ENCODE measurements at places on chromosomes 6 and 20.

DNA sequence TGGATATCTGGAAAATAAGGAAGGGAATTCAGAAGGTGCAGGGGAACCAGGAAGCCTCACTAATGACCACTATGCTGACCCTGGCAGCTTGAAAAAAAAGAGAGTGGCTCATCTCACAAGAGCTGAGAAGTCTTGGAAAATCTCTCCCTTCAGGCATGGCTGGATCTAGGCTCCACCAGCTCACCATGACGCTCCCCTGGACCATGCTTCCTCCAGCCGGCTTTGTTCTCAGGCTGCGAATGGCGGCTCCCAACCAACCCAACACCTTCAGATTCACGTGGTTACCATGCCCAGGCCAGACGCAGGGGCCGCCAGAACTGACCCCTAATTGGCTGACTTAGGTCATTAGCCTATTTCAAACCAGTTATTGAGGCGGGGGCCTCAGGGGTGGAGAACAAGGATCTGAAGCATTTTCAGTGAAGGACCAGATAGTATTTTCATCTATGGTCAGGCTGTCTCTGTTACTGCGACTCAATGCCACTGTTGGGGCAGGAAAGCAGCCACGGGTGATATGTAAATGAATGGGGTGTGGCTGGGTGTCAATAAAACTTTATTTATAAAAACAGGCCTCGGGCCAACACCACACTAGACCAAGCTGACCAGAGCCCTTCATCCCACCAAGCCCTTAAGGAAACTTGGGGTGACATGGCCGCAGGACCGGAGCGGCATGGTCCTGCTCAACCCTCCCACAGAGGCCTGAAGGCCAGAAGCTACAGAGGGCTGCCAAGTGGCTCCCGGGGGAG is 159.7 kb downstream of the TAF4 start:
- no peak for DNase-seq

DNA sequence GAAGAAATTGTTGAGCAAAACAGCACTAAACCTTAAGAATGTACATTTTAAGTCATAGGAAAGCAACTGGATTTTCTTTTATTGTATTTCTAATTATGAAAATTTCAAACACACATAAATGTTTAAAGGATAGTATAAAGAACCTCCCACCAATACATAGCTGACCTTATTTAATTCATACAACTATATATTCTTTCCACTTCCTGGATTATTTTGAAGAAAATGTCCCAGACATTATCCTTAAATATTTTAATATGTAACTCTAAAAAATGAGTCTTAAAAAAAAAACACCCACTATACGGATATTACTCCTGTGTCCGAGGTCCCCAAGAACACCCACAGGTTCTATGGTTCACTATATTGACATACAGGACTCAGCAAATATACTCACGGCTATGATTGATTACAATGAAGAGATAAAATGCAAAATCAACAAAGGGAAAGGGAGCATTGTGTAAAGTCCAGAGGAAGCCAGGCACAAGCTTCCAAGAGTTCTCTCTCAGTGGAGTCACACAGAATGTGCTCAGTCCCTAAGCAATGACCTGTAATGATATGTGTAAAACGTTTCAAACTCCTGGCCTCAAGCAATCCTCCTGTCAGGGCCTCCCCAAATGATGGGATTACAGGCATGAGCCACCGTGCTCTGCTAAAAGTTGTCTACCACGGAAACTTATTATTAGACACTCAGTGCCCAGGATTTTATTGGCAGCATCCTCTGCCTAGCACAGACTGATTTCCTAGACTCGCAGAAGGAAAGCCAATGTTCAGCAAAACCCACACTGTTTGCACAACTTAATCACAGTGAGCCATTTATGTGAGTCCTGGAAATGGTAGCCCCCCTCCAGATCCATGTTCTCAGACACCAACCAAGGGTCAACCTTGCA is 23.2 kb downstream of the GLYATL3 start:
- DNase-seq: no peak

DNA sequence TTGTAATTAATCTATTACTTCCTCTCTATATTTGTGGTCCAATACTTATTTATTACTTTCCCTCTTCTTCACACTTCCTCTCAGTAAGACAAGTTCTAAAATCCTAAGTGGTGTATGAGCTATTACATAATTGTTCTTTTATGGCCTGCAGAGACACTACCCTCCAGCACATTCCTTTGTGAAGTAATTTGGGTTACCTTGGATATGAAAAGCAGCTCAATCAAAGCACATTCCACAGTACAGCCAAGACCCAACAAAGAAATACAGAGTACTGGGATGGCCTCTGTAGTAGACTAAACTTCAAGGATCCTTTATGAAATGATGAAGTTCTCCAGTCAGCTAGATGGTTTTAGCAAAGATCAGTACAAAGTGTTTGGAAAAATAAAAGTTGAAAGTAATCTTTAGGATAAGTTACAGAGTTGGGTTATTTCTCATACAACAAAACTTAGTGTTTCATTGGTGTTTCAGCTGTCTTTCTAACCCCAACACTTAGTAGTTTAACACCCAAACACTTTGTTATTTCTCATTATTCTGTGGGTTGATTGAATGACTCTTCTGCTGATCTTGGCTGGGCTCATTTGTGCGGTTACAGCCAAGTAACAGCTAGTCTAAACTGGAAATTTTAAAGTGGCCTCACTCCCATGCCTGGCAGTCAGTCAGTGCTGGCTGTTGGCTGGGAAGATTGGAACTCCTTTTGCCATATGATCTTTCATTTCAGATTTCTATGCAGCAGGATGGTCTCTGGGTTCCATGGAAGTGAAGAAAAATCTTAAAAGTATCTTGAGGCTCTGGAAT is 161.5 kb upstream of the POU3F2 start:
- DNase-seq: no peak

DNA sequence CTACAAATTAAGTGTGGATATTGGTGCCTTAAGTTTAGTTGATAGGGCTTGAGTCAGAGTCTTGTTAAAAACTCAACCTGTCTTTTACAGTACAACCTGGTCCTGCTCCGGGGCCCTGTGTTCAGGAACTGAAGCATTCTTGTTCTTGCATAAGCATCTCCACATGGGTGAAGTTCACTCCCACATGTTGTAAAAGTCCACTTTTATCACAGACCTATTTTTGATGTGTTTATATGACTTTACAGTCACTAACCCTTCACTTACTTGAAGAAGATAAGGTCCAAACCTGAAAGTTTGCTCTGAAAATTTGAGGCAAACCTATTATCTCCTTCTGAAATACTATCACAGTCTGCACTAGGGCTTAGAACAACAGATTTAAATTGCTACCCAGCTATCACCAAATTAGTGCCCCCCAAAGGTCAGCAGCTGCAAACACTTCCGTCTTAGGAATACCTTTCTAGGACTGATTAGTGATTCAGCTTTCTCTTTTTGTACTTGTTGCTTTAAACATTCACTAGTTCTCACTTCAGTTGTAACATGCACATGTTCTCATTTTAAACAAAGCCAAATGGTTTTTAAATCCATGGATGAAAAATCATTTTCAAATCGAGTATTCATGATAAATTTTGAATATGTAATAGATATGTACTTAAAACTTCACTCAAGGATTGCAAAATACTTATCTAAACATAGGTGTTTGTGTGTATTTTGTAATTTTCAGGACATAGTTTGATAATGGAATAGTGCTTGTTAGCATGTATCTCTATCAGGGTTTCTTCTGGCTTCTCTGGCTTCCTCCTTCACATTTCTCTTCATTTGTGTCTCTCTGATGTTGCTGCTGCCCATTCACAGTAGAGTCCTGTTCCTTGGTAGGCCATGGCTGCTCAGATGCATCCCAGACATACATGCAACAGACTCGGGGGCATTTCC is 469.8 kb upstream of the SOX4 start:
- DNase-seq: no peak

- no peak for DNase-seq
Measured at GRCh38 chr6:129959358-129959930, 58.9 kb upstream of the L3MBTL3 start.

- DNase-seq: peak; percentile 20
Measured at GRCh38 chr6:12001004-12001705, 11.0 kb upstream of the HIVEP1 start.

DNA sequence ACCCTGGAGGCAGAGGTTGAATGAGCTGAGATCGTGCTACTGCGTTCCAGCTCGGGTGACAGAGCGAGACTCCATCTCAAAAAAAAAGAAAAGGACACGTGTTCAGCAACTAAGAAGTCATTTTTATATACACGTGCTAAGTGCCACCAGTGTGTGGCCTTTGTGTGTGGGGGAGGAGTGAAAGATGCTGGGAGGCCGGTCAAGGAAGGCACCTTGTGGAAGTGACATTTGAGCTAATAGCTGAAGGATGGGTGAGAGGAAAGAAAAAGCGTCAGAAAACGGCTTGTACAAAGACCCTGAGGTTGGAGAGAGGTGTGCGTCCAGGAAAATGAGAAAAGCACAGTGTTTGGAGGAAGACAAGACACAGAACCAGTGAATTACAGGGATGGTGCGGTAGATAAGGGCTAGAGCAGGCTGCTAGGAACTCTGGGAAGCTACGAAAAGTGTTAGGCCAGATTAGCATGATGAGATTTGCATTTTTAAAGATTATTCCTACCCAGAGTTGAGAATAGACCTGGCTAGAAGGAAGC is 11.6 kb downstream of the RREB1 start:
- no peak for DNase-seq

- peak; percentile 88 for DNase-seq
Measured at GRCh38 chr20:44714701-44715498, at the start of gene CCN5. Gene CCN5, plus strand, starts transcription at chr20:44715369. Its CDS starts 22 bp downstream, at chr20:44715391.

DNA sequence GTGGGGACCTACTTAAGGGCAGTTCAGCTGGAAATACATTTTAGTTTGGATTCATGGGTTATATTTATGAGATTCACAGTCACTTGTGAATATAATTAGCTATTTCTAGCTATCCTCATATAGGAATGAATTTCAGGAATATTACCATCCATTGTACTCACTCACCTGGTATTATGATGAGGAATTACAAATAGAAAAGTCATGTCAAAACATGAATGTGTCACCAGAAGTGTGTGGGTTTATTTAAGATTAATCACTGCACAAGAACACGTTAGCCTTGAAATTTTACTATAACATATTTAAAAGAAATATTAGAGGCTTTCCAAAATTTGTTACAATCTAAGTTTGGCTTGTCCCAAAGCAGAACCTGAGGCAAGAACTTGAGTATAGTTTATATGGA is 510.5 kb downstream of the PHF3 start:
- no peak for DNase-seq

DNA sequence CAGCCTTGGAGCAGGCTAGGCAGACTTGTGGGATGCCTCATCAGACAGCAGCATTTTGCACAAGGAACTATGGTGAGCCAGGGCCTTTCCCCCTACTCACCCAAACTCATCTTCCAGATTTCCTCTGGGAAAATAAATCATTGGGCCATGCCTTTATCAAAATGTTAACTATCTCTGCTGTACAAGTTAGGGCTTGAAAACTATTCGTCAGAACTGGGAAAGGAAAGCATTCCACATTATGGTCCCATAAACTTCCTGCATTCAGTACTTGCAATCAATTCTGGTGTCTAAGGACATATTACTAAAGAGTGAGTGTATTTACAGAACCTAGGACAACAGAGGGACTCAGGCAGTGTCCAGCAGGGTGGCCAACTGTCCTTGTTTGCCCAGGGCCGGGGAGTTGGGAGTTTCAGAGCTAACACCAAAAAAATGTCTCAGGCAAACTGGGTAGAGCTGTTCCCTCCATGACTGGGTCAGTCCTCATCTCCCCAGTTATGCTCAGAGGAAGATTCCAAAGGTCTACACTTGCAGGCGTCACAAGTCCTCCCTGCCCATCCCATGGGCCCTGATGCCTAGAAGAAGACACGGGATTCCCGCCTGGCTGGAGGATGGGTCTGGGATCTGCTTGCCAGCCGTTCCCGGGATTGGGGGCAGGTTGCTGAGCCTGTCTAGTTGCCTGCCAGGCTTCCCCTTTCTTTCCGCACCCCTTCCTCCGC is 72.2 kb downstream of the SLC22A3 start:
- DNase-seq: no peak

GRCh38 chr20:33791959-33792597 is 19.1 kb upstream of the CHMP4B start:
- peak; percentile 20 for DNase-seq

DNA sequence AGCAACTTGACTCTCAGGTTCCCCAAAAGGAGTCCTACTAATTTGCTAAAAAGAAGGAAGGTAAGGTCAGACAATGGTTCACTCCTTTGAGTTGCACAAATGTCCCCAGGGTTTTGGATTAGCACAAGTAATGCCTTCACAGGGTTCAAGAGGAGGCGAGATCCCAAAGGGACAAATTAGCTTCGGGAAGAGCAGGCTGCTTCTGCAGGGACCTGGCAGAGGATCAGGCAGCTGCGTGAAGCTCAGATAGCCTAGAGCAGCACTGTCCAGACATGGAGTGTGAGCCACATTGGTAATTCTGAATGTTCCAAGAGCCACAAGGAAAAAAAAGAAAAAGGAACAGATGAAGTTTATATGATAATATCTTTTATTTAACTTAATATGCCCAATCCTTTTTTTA is 115.4 kb downstream of the CFAP61 start:
- no peak for DNase-seq

- DNase-seq: no peak
Measured at GRCh38 chr6:43926634-43927531, 156.9 kb downstream of the VEGFA start.
